ENCODE measurements at places on chromosomes 1 and 21. TPM values are rescaled to one million over a fixed set of nuclear protein-coding genes. Genes with fewer than 3 reads are reported as not detected.

The SDF4 gene
- polyA plus RNA-seq = 269 TPM

The PTAFR gene
- polyA plus RNA-seq = not detected

The CD1E gene
- polyA plus RNA-seq = not detected

DNA sequence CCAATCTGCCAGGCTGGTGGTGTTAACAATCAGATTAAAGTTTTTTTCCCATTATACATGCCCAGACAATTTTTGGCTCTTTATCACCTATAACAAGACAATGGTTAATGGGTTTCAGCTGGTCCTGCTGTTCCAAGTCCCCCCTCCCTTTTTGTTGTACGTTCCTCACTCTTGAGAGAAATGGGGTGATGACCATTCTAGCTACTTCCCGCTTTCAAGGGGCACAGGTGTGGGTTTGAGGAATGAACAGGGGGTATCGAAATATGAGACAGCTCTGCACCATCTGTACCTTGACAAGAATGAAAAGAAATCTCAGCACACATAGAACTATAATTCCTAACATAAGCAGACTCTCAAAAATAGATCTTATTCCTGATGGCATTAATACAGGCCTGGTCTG is 326.8 kb downstream of the PTPRU start:
- no peak for DNase-seq

Measured in GM23248 (cell line).